Fibroblast of villous mesenchyme (primary cell): ENCODE measurements at places on chromosomes 16 and 17.

GRCh38 chr17:1110541-1110861 is 69.3 kb downstream of the ABR start:
- DNase-seq, result no peak

- DNase-seq, result peak; percentile 71
Observed at GRCh38 chr17:32275060-32276042, 9.7 kb downstream of the RHBDL3 start.

- DNase-seq, result no peak
Observed at GRCh38 chr17:78825696-78826095, 14.9 kb downstream of the USP36 start.

GRCh38 chr17:5695480-5695879 is 111.2 kb upstream of the NLRP1 start:
- DNase-seq, result no peak

- no peak for DNase-seq
Observed at GRCh38 chr16:55435387-55435786, 43.6 kb upstream of the MMP2 start.

GRCh38 chr17:47791025-47791424 is 30.6 kb downstream of the OSBPL7 start:
- no peak for DNase-seq

- DNase-seq, result no peak
Observed at GRCh38 chr17:77153999-77154586, 13.3 kb downstream of the SEC14L1 start.

DNA sequence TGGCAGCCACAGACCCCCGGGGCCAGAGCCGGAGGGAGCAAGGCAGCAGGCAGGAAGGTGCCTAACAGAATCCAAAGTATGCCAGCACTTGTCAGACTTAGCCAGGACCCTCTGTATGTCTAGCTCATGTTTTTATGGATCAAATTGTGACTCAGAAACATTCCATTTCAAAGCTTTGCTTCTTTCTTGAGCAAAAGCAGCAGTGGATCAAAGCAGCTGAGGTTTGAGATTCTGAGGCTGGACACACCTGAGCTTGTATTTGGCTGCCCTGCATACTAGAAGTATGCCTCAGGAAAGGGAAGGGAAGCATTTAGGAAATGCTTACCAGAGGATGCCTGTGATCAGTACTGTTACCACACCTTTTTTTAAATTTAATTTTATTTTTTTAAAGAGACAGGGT is 5.7 kb upstream of the MYO1C start:
- no peak for DNase-seq

- DNase-seq, result peak; percentile 90
Observed at GRCh38 chr16:67884684-67885083, at the start of gene NRN1L. Gene NRN1L, plus strand, starts transcription at chr16:67884885. Its CDS starts 19 bp downstream, at chr16:67884904.

- DNase-seq, result no peak
Observed at GRCh38 chr16:50645563-50646220, 35.4 kb downstream of the SNX20 start.

- no peak for DNase-seq
Observed at GRCh38 chr16:47611042-47611441, 149.9 kb downstream of the PHKB start.

GRCh38 chr17:44781551-44782325 is 22.9 kb downstream of the ADAM11 start:
- DNase-seq, result no peak

GRCh38 chr16:3095869-3096268 is 3.2 kb downstream of the ZSCAN10 start:
- DNase-seq, result no peak

GRCh38 chr17:79201119-79201518 is 126.5 kb downstream of the ENGASE start:
- DNase-seq, result no peak

- DNase-seq, result no peak
Observed at GRCh38 chr17:53942436-53942835, 119.7 kb downstream of the KIF2B start.

GRCh38 chr16:65667011-65667578 is 545.2 kb upstream of the CDH11 start:
- DNase-seq, result peak; percentile 61

DNA sequence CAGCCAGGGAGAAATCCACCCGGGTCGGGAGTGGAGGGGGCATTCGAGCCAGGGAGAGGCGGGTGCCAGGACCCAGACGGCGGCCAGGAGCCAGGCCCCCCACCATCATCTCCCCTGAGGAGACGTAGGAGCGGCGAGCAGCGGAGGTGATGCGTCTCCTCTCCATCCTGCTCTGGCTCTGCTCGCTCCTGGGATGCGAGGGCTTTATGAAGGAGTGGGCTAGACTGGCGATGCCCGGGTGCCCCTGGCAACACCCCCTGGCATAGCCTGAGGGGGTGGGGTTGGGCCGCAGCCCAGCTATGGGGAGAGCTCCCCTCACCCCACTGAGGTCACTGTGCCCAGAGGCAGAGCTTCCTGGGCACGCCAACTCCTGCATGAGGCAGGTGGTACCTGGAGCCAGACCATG is at the start of gene GFAP:
Gene GFAP, minus strand, starts transcription at position 180 of the 406 bp plus-strand sequence. Its CDS starts 14 bp downstream, at position 166.
- DNase-seq, result no peak

- peak; percentile 58 for DNase-seq
Observed at GRCh38 chr16:72066747-72067146, 3.7 kb downstream of the HPR start.

GRCh38 chr17:41835800-41836549 is at the start of gene NT5C3B:
Gene NT5C3B, minus strand, starts transcription at chr17:41836232. Its CDS starts 39 bp downstream, at chr17:41836193.
- peak; percentile 21 for DNase-seq

- no peak for DNase-seq
Observed at GRCh38 chr17:32020943-32021614, 13.9 kb downstream of the LRRC37B start.

DNA sequence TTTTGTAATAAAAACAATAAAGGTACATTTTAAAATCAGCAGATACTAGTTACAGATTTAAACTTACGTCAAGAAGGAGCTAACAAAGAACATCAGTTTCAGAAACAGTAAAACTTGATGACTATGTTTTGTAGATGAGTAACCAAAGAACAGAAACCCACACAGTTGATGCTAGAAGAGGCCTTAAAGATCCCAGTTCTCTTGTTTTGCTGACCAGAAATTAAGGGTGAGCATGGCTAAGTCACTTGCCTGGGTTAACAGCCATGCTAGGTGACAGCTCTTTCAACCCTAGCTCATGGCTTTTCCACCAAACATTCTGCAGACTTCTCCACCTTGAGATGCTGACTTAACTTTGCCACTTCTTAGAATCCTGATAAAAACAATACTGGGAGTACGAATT is 26.4 kb downstream of the STX8 start:
- DNase-seq, result no peak

GRCh38 chr17:58232707-58233156 is 5.7 kb upstream of the LPO start:
- peak; percentile 75 for DNase-seq

DNA sequence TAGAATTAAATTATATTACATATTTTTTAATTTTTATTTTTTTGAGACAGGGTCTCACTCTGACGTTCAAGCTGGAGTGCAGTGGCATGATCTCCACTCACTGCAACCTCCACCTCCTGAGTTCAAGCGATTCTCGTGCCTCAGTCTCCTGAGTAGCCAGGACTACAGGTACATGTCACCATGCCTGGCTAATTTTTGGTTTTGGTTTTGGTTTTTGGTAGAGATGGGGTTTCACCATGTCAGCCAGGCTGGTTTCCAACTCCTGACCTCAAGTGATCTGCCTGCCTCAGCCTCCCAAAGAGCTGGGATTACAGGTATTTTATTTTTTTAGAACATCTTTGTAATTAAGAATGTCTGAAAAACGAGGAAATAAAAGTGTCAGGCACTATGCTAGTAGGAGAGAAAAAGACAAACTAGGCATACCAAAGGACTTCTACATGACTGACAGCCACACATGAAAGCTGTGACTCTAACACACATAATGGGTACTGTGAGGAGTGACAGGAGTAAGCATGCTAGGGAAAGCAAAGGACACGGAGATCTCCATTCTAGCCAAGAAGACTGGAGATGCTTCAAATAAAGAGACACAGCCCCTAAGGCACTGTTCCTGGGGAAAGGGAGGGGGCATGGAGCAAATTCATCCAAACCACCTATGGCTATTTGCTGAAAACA is 7.3 kb downstream of the GNA13 start:
- no peak for DNase-seq

DNA sequence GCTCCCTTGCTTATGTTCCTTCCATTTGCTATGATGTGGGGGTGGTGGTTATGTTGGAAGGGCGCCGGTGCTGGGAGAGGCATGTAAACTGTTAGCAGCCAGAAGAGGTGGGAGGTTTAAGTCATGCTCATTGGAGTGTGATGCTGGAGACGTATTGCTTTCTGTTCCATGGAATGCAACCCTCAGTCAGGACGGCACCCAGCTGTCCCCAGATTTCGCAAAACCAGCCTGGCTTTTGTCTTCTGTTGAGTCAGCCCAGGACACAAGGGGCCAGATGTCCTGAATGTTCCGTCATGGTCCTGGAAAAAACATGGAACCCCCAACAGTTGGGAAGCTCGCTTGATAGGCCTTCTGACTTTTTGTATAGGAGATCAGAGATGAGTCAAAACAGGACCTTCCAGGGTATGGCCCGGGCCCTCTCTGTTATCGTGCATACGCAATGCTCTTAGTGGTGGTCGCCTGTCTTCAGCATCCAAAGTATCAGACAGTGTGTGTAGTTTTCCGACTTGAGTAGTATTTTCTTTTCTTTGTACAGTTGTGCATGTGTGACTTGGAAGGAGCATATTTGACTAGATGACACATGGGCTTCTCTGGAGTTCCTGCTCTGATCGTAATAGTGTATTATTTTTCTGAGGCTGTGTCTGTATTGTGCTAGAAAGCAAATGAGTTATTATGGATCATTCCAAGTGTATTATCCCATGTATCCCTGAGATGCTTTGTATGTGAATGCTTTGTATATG is 201.9 kb downstream of the SNX29 start:
- peak; percentile 88 for DNase-seq

- no peak for DNase-seq
Observed at GRCh38 chr17:44965481-44966234, 2.4 kb downstream of the C1QL1 start.

- peak; percentile 45 for DNase-seq
Observed at GRCh38 chr17:75695141-75695829, 26.0 kb upstream of the ITGB4 start.

GRCh38 chr17:3695723-3696411 is at the start of gene P2RX5:
Gene P2RX5, minus strand, starts transcription at chr17:3696155. Its CDS starts 150 bp downstream, at chr17:3696005.
- peak; percentile 16 for DNase-seq

DNA sequence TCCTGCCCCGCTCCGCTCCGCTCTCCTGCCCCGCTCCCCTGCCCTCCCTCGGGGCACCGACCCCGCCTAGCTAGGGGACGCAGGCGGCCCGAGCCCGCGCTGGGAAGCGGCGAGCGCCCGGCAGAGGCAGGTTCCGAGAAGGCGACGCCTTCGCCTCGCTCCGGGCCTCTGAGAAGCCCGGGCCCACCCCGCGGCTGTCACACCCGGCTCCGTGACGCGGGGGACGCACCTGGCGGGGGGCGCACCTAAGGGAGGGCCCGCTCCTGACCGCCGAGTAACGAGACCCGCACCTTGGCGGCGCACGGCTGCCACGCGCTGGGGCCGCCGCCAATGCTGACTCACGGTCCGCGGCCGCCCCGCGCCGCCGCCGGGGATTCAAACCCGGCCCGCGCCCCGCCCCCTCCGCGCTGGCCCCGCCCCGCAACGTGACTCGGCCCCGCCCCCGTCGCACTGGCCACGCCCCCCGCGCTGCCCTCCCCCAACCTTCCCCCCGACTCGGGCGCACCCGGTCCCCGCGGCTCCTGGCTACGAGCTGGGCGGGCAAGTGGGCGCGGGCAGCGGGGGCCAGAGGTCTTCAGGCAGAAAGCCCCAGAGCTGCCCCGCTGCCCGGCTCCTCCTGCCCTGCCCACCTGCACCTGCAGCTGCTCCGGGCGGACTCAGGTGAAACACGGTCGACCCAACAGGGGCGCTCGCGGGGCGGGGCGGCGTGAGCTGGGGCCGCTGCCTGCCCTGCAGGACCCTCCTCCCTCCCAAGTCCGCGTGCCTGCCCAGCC is 27.8 kb downstream of the GNPTG start:
- peak; percentile 54 for DNase-seq

- no peak for DNase-seq
Observed at GRCh38 chr17:5045496-5045895, 10.3 kb upstream of the SLC52A1 start.

DNA sequence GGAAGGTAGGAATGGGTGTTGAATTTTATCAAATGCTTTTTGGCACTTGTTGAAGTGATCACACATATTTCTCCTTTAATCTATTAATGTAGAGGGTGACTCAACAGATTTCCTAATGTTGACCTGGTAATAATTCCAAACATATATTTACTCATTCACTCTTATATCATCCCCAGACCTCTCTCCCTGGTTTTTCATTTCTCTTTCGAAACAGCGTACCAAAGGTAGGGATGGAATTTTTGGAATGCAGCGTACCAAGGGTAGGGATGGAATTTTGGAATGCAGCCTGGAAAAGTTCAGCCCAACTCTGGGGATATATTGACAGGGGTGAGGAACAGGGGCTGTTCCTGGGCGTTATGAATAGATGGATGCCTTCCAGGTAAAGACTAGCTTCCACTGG is 7.3 kb downstream of the KIF18B start:
- no peak for DNase-seq

- no peak for DNase-seq
Observed at GRCh38 chr17:42798011-42798382, 507 bp downstream of the COA3 start.

DNA sequence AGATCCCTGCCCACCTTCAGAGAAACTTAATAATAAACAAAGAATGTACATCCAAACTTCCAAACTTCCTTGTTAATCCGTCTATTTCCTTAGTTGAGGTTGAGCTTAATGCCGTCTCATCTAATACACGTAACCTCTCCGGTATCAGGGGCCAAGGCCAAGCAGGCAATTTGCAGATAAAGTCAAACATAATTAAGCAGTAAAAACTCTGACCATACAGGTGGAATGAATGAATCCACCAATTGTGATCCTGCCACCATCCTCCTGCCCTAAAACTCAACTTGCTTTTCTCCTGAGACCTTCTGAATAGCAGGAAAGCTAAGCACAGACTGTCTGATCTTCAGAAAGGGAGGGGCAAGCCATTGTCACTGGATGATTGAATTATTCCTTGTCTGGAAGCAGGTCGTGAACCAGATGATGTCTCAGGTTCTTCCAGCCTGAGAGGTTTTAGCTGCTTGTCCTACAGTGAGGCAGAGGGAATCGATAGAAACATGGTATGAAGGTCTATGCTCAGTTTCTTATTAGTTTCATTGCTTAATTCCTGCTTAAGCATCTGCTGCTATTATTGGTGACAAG is 1111.8 kb upstream of the EEF2KMT start:
- no peak for DNase-seq

DNA sequence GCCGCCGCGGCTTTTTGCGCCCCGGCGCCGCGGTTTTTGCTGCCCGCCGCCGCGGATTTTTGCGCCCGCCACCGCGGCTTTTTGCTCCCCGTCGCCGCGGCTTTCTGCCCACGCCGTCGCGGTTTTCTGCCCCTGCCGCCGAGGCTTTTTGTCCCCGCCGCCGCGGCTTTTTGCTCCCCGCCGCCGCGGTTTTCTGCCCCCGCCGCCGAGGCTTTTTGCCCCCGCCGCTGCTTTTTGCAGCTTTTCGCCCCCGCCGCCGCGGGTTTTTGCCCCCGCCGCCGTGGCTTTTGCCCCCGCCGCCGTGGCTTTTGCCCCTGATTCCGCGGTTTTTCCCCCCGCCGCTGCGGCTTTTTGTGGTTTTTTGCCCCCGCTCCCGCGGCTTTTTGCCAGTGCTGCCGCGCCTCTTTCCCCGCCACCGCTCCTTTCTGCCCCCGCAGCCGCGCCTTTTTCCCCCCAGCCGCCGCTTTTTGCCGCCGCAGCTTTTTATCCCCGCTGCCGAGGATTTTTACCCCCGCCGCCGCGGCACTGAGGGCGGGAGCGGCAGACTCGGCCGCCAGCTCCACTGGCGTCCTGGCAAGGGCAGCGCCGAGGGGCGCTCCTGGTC is 518.6 kb upstream of the WSB1 start:
- DNase-seq, result no peak

GRCh38 chr16:69382421-69382820 is 3.4 kb downstream of the TERF2 start:
- DNase-seq, result no peak
